ENCODE measurements at places on chromosomes 1 and 21.

GRCh38 chr1:34409689-34410229 lies 233.1 kb downstream of the C1orf94 start:
- DNase-seq, result no peak

DNA sequence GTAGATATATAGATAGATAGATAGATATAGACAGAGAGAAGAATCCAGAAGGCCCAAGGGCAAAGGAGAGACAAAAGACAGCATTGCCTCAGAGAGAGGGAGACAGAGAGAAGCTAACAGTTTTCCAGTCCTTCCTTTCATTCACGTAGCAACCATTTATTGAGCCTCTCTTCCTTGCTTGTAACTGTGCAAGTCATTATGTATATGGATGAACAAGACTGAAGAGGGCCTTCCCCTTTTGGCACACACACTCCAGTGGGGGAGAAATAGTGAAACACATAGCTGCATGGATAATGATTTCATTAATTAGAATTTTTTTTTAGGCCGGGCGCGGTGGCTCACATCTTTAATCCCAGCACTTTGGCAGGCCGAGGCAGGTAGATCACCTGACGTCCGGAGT lies 74.8 kb upstream of the PUM1 start:
- DNase-seq, result no peak

- no peak for DNase-seq
These were observed 6.6 kb downstream of the TTC39A start for GRCh38 chr1:51323778-51324177.

DNA sequence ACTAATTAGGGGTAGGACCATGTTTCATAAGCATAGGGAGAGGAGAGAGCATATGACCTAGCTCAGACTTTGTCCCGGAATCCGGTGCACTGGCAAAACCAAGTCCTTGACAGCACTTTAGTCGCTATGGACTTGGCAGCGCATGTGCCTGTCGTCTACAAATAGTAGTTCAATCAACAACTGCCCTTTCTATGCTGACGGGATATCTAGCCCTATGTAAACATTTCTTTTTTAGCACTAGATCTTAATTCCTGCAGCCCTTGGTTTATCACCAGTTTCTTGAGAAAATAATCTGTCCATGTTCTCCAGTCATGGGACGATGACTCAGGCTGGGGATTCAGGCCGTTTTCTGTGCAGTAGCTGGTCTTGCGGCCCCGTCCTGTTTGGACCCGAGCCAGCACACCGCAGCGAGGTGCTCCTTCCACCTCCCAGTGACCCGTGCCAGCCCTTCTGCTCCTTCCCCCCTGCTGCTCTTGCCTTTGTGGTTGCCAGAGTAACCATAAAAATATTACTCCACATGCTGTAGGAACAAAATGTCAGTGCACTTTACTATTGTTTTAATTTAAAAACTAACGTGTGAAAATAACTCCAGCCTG lies 8.6 kb upstream of the MT1HL1 start:
- no peak for DNase-seq

DNA sequence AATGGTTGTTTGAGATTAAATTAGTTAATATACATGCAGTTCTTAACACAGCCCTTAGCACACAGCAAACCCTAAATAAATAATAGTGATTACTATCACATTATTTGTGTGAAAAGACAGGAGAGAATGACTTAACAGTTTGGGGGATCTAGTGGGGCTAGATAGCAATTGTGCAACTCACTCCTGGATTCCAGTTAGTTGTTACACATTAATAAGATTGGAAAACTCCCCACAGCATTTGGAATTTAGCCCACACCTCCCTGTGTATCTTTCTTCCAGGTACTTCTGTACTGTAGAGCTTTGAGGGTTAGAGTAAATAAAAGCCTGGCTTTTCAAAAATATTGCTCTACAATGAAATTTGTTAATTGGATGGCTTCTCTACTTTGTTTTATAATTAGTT lies 93.2 kb downstream of the KCTD3 start:
- no peak for DNase-seq

- DNase-seq, result peak; percentile 33
These were observed 61.0 kb downstream of the DNTTIP2 start for GRCh38 chr1:93817819-93818569.

DNA sequence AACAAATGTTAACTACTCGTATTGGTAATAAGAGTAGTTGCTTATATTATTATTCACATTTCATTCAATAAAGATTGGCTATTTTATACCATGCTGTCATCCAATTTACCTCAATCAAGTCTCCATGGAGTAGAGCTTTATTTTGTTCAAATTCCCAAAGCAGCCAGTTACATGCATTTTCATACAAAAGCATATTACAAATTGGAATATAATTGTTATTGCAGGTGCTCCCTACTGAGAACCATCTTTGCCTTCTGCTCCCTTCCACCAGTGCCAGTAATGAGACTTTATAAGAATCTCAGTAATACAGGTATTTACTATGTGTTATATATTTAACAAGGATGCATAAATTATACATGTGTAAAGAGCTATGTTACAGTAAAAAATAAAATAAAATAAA lies 54.2 kb downstream of the FOXJ3 start:
- DNase-seq, result no peak

GRCh38 chr21:44477131-44477530 lies 21.8 kb downstream of the LRRC3 start:
- no peak for DNase-seq

- DNase-seq, result no peak
These were observed 827 bp downstream of the PRKCZ start for GRCh38 chr1:2050793-2051682.

GRCh38 chr1:23804183-23804835 lies 3.8 kb upstream of the GALE start:
- no peak for DNase-seq

DNA sequence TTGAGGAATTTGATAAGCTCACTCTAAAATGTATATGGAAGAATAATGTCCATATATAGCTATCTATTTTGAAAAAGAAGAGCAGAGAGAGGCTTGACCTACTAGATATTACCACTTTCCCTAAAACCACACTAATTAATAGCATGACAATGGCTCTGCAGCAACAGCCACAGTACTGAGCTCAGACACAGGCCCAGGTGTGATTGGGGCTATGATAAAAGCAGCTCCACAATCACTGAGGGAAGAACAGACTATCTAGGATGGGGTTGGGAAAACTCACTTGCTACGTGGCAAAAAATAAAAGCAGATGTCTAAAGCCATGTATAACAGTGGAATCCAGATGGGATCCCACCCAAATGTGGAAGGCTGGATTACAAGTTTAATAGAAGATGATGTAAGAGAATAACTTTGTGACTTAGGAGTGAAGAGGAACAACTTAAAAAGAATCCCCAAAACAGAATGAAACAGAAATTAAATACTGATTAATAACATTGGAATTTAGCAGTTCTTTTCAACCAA lies 80.8 kb upstream of the RAB4A start:
- no peak for DNase-seq

GRCh38 chr1:37123276-37124115 lies 89.2 kb upstream of the GRIK3 start:
- DNase-seq, result no peak

DNA sequence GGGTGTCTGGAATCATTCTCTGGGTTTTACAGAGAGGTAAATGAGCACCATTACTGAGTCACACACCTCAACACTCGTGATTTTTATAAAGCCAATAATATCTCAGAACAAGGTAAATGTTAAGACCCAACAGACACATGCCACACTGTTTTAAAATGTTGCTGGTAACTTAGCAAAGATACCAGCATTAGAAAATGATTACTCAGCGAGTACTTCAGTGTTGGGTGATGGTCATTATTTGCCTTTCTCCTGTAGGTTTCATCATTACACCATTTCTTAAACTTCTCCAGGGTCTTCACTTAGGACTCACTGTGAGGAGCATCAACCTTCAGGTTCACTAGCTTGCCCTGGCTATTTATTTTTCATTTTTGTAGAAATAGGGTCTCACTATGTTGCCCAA lies 6.9 kb upstream of the C4BPB start:
- DNase-seq, result no peak

DNA sequence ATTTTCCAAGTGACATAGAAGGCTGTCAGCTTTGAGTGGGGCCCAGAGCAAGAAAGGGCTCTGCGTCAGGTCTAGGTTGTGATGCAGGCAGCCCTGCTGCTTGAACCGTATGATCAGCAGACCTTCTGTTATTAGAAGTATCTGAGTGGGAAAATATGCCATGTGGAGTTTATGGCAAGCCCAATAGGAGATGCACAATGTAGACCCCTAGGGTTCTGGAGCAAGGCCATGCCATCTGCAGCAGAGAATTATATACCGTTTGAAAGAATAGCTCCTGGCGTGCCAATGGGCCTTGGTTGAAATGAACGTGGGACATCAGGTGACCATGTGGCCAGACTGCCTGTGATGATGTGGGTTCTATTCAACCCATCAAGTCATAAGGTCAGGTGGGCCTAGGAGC lies 44.1 kb upstream of the ZBTB18 start:
- no peak for DNase-seq

GRCh38 chr21:41258617-41259016 lies 58.0 kb upstream of the FAM3B start:
- DNase-seq, result no peak

- no peak for DNase-seq
These were observed 15.3 kb downstream of the UCK2 start for GRCh38 chr1:165842671-165843129.

GRCh38 chr1:29998686-29999085 lies 724.7 kb downstream of the MATN1 start:
- DNase-seq, result no peak

DNA sequence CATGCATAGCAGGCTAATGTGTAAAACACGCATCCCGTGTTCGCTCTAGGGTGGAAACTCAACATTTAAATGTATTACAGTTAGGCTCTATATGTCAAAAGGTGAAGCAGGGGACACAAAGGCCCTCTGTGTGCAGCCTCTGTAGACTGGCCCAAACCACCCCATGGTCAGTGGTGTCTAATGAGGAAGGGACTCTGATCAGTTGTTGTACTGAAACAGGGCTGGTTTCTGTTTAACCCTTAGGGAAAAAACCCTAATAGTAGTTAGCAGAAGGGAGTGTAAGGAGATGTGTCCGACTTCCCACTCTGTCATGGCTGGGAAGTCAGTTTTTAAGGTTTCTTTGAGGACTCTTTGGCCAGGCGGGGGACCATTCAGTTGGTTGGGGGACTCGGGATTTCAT lies 21.5 kb upstream of the CD2 start:
- no peak for DNase-seq

- DNase-seq, result no peak
These were observed 32.1 kb downstream of the GJA4 start for GRCh38 chr1:34824817-34825454.

GRCh38 chr1:213050745-213051126 lies 305 bp upstream of the RPS6KC1 start:
- DNase-seq, result no peak

- DNase-seq, result no peak
These were observed 33.7 kb downstream of the LRRC42 start for GRCh38 chr1:53979712-53980450.

- DNase-seq, result no peak
These were observed 7.0 kb downstream of the S100B start for GRCh38 chr21:46597896-46598343.

GRCh38 chr1:17551755-17552234 lies 12.3 kb downstream of the ARHGEF10L start:
- no peak for DNase-seq

DNA sequence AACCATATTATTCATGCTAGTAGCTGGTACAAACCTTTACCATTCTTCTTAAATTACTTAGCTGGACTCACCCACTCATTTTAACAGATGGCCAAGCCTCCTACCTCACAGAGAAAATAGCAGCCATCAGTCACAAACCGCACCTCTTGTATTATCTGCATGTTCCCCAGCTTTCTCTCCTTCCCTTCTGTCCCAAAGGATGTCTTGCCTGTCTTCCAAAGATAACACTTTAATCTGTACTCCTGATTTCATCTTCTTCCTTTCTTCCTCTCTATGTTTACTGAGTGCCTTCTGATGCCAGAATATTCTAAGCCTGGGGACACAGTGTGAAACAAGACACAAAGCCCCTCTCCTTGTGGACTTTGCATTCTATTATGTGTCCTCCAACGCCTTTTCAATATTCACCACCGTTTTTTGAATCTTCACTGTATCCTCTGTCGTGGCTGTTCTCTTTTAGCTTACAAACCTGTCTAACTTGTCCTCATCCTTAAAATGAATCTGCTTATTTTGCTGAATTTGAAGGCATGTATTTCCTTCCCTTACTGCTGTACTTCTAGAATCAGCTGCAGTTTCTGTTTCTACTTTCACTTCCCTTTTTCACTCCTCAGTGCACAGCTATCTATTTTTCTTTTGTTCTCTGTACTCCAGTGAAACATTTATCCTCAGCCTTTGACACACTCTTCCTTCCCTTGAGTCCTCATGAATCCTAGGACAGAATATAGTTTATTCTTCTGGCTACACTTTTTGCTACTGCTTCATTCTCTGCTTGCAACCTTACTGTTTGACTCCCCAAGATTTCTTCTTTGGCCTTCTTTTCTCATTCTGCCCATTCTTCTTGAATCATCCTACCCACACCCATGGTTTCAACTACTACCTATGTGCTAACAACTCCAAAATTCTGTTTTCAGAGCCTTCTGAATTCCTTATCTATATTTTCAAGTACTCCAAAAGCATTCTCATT lies 216.9 kb upstream of the SAMSN1 start:
- DNase-seq, result no peak

DNA sequence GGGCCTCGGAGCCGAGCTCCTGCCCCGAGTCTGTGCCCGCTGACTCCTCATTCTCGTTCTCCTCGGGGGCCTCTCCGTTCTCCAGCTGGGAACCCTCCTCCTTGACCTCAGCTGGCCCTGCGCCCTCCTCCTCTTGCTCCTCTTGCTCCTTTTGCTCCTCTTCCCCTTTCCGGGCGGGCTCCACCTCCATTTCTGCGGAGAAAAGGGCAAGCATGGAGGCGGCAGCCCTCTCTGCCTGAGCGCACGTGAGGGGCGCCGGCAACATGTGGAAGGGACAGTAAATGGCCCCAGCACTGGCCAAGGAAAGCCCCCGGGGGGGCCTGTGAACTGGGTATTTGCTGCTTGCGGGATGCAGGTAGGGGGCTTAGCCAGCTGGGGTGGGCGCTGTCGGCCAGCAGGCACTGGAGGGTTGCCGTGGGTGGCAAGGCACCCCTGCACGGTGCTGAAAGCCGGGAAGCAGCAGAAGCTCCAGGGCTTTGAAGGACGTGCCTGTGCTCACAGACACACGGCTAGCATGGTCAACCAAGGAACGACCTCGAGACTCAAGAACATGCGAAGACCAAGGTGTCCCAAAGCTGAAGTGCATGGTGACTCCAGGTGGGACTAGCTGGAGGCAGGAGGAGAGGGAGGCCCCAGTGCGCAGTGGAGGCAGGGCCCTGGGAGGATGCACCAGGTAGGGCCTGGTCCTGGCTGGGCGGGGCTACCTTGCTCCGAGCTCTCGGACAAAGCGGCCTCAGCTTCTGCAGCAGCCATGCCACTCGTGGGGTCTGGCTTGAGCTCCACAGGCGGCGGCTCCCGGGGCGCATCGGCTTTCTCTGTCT lies 30.7 kb downstream of the ZBTB17 start:
- DNase-seq, result no peak

- no peak for DNase-seq
These were observed 135.4 kb downstream of the PLXNA2 start for GRCh38 chr1:208108646-208109330.
